ENCODE measurements at places on chromosomes 13 and 19.

DNA sequence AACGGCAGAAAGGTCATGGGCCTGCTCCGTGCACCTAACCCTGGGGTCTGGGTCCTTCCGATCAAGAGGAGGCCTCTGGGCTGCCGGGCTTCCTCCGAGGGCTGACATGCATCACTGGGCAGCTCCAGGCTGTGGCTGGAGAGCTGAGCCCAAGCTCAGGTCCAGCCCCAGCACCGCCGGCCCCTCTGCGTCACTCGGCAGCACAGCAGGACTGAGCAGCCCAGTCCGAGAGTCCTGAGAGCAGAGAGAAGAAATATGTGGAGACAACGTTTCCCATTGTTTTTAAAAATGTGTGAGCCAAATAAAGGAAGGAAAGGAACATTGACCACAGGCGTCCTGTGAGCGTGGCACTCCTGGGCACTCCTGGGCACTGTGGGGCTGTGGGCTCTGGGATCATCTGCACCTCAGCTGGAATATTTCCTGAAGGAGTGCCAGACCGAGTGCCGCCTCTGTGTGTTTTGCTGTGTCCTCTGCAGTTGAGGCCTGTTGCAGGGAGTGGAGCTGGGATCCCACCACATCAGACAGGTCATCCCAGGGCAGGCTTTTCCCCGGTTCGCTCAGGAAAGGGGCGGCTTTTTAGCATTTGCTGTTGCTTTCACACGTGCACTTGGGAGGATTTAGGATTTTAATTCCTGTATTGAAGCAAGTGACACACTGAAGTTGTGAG lies 37.8 kb upstream of the TFDP1 start:
- DNase-seq, result no peak

DNA sequence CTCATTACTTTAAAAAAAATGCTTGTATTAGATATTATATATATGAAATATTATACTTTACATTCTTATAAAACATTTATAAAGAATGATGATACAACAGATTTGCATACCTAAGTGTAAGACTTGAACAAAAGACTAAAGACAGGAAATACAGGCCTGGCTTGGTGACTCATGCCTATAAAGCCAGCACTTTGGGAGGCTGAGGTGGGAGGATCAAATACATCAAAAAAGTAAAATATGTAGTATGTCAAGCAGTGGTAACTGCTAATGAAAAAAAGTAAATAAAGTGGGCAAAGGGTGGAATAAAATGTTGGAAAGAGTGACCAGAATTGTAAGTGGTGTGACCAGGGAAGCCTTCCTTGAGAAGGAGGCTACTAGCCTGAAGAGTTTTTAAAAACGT lies 133.7 kb downstream of the GGACT start:
- DNase-seq, result peak; percentile 64

GRCh38 chr13:74678308-74678965 lies 544.2 kb upstream of the KLF12 start:
- no peak for DNase-seq

GRCh38 chr19:658059-658839 lies 4.8 kb downstream of the RNF126 start:
- DNase-seq, result no peak

DNA sequence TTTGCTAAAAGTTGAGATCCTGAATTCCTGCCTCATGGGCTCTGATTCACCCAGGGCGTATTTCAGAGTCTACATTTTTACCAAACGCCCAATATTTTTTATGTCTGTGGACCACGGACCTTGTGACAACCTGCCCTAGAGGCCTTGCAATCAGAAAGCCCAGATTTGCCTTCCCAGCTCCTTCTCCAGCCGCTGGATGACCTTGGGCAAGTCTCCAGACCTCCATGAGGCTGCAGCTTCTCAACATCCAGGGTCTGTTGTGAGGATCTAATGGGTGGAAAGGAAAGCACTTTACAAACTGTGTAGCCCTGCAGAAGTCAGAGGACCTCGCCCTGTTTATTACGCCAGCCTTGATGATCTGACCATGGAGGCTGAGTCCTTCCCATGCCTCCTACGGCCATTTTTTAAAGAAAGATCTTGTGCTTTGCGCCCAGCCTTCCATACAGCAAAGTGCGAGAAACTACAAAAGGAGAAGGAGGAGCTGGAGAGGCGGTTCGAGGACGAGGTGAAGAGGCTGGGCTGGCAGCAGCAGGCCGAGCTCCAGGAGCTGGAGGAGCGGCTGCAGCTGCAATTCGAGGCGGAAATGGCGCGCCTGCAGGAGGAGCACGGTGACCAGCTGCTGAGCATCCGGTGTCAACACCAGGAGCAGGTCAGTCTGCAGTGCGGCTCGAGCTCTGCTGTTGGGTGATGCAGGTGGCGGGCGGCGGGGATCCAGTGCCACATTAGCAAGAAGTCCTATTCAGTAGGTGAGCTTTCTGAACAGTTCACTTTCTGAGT lies 115.6 kb downstream of the SLC7A1 start:
- no peak for DNase-seq

DNA sequence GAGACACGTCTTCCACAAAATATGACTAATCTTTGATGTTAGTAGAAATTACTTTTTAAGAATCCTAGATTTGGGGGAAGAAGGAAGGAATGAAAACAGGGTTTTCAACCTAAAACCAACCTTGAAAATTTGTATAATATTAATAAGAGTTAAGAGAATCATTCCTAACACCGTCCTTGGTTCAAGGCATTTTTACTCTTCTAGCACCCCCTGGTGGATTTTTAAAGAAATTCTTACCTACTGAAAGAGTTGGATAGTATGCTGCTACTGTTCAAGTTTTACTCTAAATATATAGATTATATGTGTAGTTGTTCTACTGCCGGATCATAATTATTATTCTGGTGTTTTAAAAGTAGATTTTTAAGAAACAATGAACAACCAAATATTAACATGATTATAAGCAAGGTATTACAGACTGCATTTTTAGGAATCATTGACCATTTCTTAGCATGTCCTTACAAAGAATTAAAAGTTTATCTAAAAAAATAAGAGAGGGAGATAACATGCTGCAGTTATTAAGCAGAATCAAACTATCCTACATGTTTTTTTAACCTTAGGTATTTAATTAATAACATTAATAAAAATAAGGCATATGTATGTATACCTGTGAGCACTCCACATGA lies 7.4 kb upstream of the SLITRK6 start:
- DNase-seq, result peak; percentile 41

- DNase-seq, result peak; percentile 48
Observed at GRCh38 chr13:29503041-29503837, 92.2 kb downstream of the SLC7A1 start.

- no peak for DNase-seq
Observed at GRCh38 chr13:111911754-111912452, 155.0 kb upstream of the SOX1 start.

GRCh38 chr13:73421310-73421912 lies 362.6 kb downstream of the KLF5 start:
- peak; percentile 32 for DNase-seq

DNA sequence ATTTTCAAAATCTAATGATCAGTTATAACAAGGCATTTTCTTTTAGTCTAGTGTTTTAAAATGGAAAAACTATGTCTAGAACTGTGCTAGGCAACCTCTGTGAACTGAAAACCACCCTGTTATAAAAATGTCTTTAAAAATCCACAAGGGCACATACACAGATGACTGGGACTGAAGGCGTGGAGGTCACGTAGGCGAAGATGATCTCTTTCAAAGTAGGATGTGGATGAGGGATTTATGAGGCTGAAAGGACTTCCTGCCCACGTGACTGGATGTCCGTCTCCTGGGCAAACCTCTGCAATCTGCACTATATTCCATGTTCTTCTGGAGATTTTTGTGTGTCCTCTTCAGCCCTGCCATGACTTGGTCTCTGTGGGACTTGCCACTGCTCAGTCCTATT lies 84.2 kb upstream of the ZNF536 start:
- DNase-seq, result no peak

GRCh38 chr13:99870541-99870940 lies 101.0 kb downstream of the ZIC5 start:
- DNase-seq, result no peak

- DNase-seq, result no peak
Observed at GRCh38 chr19:18737954-18738351, 53.2 kb downstream of the COMP start.

DNA sequence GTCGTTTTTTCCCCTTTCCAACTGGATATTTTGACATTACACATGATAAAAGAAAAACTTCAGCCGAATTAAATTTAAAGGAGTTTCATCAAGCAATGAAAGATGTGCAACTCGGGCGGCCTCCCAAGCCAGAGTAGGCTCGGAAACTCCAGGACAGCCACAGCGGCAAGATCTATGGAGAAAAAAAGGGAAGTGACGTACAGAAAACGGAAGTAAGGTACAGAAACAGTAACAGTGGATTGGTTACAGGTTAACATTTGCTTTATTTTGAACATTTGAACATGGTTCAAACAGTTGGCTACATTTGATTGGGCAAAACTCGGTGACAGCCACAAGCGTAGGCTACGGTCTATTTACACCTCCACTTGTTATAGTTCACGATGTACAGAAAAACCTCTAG lies 30.5 kb upstream of the FAM124A start:
- no peak for DNase-seq

GRCh38 chr19:7257148-7258040 lies 36.8 kb downstream of the INSR start:
- peak; percentile 57 for DNase-seq

- no peak for DNase-seq
Observed at GRCh38 chr13:34243403-34243802, 425.5 kb downstream of the RFC3 start.

DNA sequence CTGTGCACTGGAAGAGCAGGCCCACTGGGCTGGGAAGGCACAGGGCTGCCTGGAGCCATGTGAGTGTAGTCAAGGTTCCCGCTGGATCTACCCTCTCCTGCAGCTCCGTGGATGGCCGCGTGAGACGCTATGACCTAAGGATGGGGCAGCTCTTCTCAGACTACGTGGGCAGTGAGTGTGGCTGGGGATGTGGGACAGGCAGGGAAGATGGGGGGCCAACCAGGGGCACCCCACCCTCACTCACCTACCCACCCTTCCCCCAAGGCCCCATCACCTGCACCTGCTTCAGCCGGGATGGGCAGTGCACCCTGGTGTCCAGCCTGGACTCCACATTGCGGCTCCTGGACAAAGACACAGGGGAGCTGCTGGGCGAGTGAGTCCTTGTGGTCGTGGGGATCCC lies 6.1 kb downstream of the WDR83 start:
- no peak for DNase-seq

DNA sequence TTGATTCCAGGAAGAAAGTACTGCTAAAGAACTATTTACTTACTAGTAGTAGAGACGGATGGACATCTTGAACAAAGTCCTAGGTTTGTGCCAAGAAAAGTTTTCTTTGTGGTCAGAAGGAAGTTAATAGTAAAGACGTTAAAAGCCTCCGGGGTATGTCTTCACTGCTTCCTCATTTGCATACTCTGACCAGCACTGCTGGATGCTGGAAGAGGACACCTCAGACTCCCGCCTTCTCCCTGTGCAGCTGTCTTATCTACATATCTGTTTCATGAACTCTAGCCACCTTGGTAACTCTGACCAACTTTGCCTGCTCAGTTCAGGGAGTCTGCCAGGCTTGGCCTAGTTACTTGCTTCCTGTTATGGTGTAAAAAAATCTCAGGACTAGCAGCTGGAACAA lies 1109.1 kb upstream of the MIR17HG start:
- no peak for DNase-seq

DNA sequence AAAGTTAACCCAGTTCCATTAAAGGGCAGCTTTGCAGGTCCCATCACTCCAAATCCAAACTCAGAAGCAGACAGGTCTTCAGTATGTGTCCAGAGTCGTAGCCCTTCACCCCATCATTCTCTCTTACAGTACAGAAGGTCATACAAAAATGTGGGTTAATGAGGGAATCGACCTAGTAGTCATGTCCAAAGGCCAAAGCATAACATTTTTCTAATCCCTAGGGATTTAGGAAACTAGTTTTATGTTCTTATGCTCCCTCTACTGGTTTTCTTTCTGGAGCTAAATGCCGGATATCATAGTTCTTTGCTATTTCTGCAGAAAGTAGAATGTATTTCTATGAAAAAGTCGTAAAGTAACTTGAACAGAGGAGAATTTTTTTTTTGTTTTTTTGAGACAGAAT lies 72.2 kb downstream of the DHRS12 start:
- peak; percentile 69 for DNase-seq

- peak; percentile 94 for DNase-seq
Observed at GRCh38 chr13:101523154-101524131, 71.0 kb downstream of the ITGBL1 start.

GRCh38 chr19:20287070-20287469 lies 120.1 kb downstream of the ZNF486 start:
- no peak for DNase-seq

GRCh38 chr19:45191375-45191774 lies 12.8 kb downstream of the BLOC1S3 start:
- no peak for DNase-seq

DNA sequence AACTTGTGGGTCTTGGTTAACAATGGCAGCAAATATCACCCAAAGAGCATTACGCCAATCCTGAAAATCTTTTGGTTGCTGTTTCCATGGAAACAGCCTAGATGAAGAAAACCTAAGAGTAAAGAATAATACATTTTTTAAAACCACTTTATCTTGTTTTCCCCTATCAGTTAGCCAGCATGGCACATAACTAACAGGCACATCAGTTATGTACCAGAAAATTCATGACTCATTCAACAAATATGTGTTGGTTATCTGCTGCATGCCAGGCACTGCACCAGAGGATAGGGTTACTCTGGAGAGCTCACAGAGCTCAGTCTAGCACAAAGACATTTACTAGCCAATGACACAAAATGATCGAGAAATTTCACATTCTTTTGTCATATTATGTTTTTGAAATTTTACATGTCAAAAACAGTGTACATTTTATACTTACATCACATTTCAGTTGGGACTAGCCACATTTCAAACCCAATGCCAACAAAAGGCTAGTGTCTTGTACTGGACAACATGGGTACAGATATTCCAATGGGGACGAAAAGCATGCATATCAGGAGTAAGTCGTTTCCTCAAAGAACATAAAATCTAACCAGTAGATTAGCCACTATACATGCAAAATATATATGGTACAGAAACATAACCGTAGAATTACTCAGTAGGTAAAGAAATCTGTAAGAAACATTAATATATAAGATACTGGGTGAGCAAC lies 20.3 kb downstream of the LNX2 start:
- DNase-seq, result peak; percentile 69

- DNase-seq, result no peak
Observed at GRCh38 chr19:15122331-15123030, 15.3 kb downstream of the SYDE1 start.

- peak; percentile 20 for DNase-seq
Observed at GRCh38 chr13:91894316-91894715, 495.9 kb downstream of the GPC5 start.

DNA sequence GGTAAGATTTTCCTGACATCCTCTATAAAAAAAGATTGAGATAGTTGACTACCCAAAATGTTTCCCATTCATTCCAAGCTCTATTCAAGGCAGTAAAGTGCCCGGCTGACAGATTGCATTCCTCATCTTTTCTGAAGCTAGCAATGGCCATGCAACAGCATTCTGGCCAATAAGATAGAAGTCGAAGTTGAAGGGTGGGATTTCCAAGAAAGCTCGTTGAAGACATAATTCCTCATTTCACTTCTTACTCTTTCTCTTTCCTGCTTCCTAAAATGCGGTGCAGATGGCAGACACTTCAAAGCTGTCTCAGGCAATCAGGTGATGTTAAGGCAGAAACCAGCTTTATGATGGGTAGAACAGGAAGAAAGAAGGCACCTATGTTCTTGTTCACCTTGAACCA lies 13.4 kb upstream of the ALOX5AP start:
- no peak for DNase-seq
